ENCODE measurements at places on chromosomes 12 and 14. TPM values are rescaled to one million over a fixed set of nuclear protein-coding genes. Genes with fewer than 3 reads are reported as not detected.
A peak's percentile ranks its signal among the peaks of the same experiment; 100 is the strongest.

Gene AGAP2
- 1.2 TPM for total RNA-seq

GRCh38 chr12:13851828-13852227 is 129.6 kb downstream of the GRIN2B start:
- H3K4me3 ChIP-seq: no peak overlapping the region
- no peaks in the 10 kb centered on the region for H3K4me1 ChIP-seq
- H3K27me3 ChIP-seq: no peaks in the 10 kb centered on the region
- no peak overlapping the region for H3K27ac ChIP-seq
- H3K36me3 ChIP-seq: no peaks in the 10 kb centered on the region

- H3K4me3 ChIP-seq: no peak overlapping the region
- DNase-seq: no peak
- no peaks in the 10 kb centered on the region for H3K36me3 ChIP-seq
- no peaks in the 10 kb centered on the region for H3K4me1 ChIP-seq
These were observed 23.7 kb upstream of the TDRD9 start for GRCh38 chr14:103904493-103905107.

DNA sequence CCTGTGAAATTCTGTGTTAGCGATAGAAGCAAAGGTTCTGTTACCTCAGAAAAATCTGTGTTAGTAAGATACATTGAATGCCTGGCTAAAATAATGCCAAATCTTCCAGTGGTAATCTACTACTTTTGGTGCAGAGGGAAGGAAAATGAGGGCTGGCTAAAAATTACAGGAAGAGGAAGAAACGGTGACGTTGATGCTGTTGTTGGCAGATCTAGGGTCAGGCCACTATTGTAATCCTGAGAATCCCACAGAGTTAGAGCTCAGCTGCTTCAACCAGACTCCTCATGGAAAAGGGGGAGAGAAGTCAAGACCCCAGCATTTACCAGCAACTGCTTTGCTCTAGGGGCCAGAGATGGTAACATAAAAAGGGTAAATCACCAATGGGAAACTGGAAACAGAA is 145.1 kb downstream of the PPM1H start:
- no peak overlapping the region for H3K4me3 ChIP-seq
- no peaks in the 10 kb centered on the region for H3K27me3 ChIP-seq
- H3K36me3 ChIP-seq: no peaks in the 10 kb centered on the region
- H3K27ac ChIP-seq: peak overlapping the region; percentile 60

Data from breast epithelium (tissue), 4 donors.